ENCODE measurements at places on chromosomes 4 and X.
A peak's percentile ranks its signal among the peaks of the same experiment; 100 is the strongest.

- DNase-seq = no peak
Measured at GRCh38 chr4:26334366-26334765, 13.6 kb downstream of the RBPJ start.

DNA sequence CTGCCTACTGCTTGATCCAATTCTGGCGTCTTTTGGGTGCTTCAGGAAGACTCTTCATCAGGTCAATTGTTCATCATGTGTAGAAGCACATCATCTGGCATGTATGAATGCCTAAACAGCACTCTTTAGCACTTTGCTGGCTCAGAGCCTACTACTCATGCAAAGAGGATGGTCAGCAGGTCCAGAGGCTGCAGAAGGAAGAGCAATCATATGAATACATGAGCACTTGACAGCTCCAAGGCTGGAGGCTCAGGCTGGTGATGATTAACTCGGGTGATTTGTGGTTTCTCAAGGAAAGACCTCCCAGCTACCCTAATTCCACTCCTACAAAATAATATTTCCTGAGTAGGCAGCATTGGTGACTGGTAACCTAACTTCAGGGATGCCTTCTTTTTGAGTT lies 103.8 kb upstream of the CXCL13 start:
- DNase-seq = no peak

- DNase-seq = no peak
Measured at GRCh38 chrX:13164611-13165010, 120.2 kb upstream of the FAM9C start.

DNA sequence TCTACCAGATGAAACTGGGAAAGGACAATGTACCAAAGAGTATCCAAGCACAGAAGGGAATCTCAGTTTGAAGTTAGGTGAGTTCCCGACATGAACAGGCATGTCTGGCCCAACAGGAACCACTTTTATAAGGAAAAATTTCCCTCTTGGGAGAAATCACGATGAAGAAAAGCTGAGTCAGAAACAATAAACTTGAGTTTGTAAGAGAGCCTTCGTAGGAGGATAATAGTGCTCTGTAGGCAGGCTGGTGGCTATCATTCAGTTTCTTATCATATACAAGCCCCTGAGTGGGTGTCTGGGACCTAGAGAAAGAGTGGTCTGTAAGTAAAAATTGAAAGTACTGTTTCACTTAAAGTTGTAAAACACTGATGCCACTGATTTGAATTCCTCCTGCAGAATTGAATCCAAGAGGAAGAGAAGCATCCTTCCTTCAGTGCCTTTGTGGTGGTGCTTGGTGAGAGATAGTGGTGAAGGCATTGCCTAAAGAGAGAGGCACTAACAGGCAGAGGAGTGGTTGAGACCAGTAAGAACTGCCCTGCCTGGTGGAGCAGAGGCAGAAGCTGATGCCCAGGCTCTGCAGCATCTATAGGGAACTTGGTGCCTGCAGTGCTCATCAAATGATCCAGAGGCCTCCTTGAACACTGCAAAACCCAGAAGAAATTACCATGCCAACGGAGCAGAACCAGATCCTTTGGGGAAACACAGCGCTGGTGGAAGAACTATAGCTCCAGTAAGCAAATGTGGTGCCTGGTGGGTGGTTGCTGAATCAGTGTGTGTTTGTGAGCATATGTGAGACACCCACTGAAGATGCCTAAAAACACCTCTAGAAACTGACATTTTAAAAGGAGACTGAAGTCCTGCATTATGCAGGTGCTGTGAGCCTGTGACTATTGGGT lies 31.7 kb upstream of the METAP1 start:
- no peak for DNase-seq

DNA sequence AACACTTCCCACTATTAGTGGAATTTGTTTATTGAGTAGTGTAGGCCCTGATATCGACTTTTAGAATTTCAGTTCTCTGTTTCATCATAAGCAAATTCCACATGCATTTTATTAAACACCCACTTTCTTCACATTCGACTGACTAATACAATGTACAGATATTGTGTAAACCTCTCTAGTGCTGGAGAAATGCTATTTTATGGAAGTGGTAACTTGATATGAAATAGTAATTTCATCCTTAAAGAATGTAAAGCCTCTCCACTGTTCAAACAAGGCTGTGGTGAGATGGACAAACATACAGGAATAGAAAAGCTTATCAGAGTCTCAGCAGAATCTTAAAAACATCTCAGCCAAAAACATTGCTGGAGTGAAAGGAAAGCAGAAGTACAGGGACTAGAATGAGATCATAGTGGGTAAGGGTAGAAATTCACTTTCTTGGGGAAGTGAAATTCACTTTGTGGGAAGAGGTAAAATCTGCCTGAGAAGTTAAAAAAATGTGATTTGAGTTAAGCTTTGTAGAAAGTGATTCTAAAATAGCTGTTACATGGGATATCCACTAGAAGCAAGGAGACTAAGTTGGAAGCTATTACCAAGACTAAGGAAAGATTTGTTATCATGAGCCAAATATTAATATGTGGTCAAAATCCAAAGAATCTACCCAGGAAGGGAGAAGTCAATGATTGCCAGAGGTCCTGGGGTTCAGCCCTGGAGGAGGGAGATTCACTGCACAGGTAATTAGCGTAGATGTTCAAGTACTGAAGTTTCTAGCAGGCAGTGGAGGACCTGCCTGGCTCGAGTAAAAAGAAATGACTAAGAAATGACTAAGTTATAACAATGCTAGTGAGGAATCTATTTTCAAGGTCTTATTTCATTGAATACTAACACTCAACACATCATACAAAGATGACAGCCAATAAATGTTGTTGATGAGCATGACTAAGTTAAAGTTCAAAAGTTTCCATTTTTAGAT lies 398.3 kb upstream of the FAM47C start:
- DNase-seq = no peak

DNA sequence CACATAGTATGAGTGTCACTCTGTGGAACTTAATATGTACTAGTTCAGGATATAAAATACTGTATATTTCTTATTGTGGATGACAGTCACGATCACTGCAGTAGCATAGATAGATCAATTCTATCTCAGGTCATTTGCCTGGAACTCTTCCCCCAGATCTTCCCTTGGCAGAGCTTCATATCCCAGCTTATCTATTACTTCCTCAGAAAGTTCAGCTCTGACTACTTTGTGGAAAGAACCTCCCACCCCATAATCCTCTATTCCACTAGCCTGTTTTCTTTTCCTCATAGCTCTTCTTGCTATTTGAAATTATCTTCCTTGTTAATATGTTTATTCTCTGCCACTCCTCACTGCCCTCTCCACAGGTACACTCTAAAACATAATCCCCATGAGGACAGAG lies 10.9 kb downstream of the FAM241A start:
- DNase-seq = no peak

GRCh38 chrX:30212172-30212571 lies 3.2 kb upstream of the MAGEB2 start:
- no peak for DNase-seq

GRCh38 chrX:131894995-131895394 lies 128.1 kb upstream of the STK26 start:
- no peak for DNase-seq

DNA sequence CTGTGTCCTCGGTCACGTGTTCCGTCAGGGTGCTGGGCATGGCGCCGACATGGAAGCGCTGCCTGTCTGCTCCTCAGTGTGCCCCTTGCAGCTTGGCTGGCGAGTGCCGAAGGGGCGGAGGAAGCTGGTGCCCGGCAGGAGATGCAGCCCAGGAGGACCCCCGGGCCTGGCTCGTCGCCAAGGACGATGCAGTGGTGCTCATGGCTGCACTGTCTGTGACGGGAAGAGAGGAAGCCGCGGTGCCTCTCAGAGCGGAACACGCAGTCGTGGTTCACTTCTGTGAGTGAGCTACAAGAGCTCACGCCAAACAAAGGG lies 38.1 kb downstream of the FGFRL1 start:
- no peak for DNase-seq

GRCh38 chr4:140095694-140096482 lies 58.1 kb downstream of the MAML3 start:
- peak; percentile 71 for DNase-seq

- no peak for DNase-seq
Measured at GRCh38 chr4:7431696-7432530, 2.8 kb downstream of the PSAPL1 start.

DNA sequence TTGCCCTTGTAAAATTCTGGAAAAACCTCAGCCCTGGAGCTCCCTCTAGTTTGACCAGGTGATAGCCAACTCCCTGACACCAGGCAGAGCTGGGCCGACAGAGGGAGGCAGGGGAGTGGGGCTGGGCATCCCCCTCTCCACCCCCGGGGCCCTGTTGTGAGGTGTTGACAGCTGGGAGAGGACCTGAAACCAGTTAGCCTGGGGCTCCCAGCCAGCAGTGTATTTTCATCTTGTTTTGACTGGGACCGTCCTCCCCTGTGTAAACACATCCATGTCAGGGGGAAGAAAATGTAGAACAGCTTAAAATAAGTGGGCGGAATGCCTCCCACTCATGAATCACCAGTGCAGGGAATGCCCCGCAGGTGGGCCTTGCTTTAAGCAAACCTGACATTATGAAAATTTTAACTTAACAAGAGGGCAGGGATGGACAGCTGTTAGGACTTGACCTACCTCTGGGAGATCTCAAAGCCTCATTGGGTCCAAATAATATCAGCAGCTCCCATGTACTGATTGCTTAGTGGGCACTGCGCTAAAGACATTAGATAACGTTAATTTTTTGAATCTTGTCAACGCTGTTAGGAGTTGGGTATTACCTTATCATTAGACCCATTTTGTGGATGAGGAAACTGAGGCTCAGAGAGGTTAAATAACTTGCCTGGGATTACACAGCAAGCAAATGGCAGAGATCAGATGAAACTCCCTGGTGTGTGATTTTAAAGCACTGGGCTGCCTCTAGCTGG lies 45.9 kb downstream of the TSC22D3 start:
- DNase-seq = no peak

GRCh38 chrX:68090266-68090665 lies 343.0 kb downstream of the OPHN1 start:
- no peak for DNase-seq

- DNase-seq = peak; percentile 12
Measured at GRCh38 chr4:52588097-52588496, 71.0 kb downstream of the USP46 start.

DNA sequence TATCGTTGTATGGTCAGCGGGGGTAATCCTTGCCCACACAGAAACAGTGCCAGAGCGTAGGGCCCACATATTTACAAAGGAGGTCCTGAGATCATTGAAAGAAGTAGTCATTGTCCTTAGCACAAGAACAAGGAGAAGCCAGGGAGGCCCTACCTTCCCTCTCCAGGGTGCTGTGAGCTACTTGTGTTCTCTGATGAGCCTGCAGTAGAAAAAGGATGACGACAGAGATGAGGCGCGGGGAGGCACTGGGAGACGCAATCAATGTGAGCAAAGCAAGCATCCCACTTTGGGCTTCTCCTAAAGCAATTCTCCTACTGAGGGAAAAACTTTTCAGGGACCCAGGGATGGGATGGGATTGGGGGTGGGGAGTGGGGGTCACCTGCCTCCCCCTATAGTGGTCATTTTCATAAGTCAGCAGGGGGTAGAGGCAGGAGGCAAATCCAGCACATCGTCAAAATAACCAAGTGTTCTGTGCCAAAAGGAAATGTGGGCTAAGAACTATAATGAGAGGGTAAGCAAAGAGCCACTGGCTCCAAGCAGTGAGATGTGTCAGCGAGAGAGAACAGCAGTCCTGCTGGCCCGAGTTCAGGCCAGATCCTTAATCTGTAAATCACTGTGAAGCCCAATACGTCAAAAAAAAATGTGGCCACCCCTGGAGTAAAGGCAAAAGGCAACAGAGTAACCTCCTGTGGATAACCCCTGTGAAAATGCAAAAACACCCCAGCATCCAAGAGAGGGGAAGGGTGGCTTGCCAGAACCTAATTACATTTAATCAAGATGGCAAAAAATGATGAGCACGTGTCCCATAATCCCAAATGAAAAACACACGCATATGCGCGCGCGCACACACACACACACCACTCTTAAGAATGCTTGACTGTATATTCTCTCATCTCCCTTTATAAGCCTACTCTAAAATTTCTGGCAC lies 136.6 kb upstream of the HHIP start:
- DNase-seq = no peak

DNA sequence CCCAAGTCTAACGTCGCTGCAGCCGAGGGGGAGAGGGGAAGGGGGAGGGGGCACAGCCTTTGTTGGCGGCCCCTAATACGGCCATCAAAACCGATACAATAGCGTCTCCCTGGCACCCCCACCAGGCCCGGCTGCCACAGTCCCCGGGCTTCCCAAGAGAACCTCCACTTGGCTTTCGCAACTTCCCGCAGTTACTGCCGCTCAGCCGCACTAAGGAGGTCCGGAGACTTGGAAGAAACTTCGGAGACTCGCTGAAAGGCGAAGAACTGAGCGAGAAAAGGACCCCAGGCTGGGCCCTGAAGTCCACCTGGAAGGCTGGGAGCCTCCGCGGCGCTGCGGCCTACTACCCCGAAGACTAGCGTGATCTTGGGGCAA lies 2.8 kb downstream of the NKX6-1 start:
- no peak for DNase-seq

DNA sequence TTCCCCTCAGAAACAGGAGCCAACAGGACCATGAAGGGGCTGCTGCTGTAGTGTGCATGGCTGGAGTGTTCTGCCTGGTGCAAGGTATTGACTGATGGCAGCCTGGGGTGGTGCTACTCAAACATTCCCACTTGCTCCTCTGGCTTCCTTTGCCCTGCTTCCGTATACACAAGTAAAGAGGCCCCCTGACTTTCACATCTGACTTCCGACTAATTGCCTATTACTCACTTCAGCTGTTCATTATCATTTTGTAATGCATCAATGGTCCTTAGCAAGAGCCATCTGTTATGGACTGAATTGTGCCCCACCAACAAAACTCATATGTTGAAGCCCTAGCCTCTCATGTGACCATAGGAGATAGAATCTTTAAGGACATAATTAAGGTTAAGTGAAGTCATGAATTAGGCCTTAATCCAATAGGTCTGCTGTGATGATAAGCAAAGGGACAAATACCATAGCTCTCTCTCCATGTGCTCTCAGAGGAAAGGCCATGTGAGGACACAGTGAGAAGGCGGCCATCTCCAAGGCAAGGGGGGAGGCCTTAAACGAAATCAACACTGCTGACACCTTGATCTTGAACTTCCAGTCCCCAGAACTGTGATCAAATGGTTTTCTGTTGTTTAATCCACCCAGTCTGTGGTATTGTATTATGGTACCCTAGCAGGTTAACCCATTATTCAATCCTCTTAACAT lies 122.5 kb upstream of the CLNK start:
- DNase-seq = no peak

- no peak for DNase-seq
Measured at GRCh38 chr4:1500966-1501753, 94.9 kb upstream of the NKX1-1 start.

GRCh38 chr4:128358231-128358912 lies 70.8 kb upstream of the PGRMC2 start:
- no peak for DNase-seq

- DNase-seq = no peak
Measured at GRCh38 chr4:126123611-126124325, 809.0 kb downstream of the FAT4 start.

GRCh38 chr4:71257761-71258160 lies 81.1 kb upstream of the SLC4A4 start:
- DNase-seq = no peak

DNA sequence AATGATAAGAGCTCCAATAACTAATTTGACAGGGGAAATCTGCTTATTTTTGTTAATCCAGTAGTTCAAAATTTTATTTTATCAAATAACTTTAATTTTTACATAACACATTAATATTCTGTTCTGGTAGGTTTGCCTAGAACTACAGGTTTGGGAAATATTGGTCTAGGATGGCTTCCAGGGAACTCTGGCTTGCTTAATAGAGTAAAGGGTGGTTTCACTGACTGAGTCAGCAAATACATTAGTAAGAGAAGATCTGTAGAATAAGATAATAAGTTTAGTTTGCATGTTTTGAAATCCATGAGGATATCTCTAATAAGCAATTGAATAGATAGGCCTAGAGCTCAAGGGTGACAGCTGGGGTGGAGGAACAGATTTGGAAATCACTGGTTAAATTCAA lies 500.7 kb downstream of the ZNF674 start:
- no peak for DNase-seq
